Renal cortex interstitium (tissue), 15 donors: ENCODE measurements at places on chromosomes 6 and 20. TPM values are rescaled to one million over a fixed set of nuclear protein-coding genes. Genes with fewer than 3 reads are reported as not detected.

Gene PXDC1
- 23.4 TPM for polyA plus RNA-seq

Gene NOX3
- polyA plus RNA-seq: 1.4 TPM

Gene TMEM244
- not detected for polyA plus RNA-seq

Gene SLC35D3
- polyA plus RNA-seq: not detected

Gene TRAPPC3L
- 0.30 TPM for polyA plus RNA-seq

Gene RAB44
- 0.06 TPM for polyA plus RNA-seq

Gene FAM83C
- polyA plus RNA-seq: 0.05 TPM

Gene CTSA
- 120 TPM for polyA plus RNA-seq

Gene ILRUN
- polyA plus RNA-seq: 48.5 TPM

Gene MGME1
- 41.4 TPM for polyA plus RNA-seq

Gene FRS3
- 7.8 TPM for polyA plus RNA-seq

Gene PLA2G7
- 2.8 TPM for polyA plus RNA-seq

Gene SLC17A4
- polyA plus RNA-seq: 2.5 TPM

Gene OR11A1
- polyA plus RNA-seq: not detected

Gene OR12D3
- polyA plus RNA-seq: not detected

Gene HS3ST5
- polyA plus RNA-seq: 0.56 TPM

Gene VNN1
- polyA plus RNA-seq: 0.22 TPM

Gene SCRT2
- 0.05 TPM for polyA plus RNA-seq

Gene IMPG1
- 2.4 TPM for polyA plus RNA-seq

Gene ENPP5
- 18.7 TPM for polyA plus RNA-seq

Gene HLA-DRB5
- polyA plus RNA-seq: 13.3 TPM

Gene AIF1
- polyA plus RNA-seq: 78.2 TPM

Gene MCCD1
- polyA plus RNA-seq: 17.9 TPM

Gene DZANK1
- polyA plus RNA-seq: 7.2 TPM

Gene SIRPB1
- 1.1 TPM for polyA plus RNA-seq

Gene B4GALT5
- polyA plus RNA-seq: 44.2 TPM

Gene SCUBE3
- polyA plus RNA-seq: 56.9 TPM

Gene UFL1
- 44.3 TPM for polyA plus RNA-seq

Gene SIRPA
- polyA plus RNA-seq: 28.1 TPM

Gene SMOC2
- 22.2 TPM for polyA plus RNA-seq

Gene BEND6
- polyA plus RNA-seq: 5.7 TPM

Gene NRSN1
- polyA plus RNA-seq: 0.78 TPM

Gene SPATS1
- not detected for polyA plus RNA-seq
